ENCODE measurements at places on chromosomes 1 and 21. TPM values are rescaled to one million over a fixed set of nuclear protein-coding genes. Genes with fewer than 3 reads are reported as not detected.

GRCh38 chr21:32147041-32147440, 131.8 kb downstream of the MIS18A start:
- DNase-seq = no peak

GRCh38 chr1:231690059-231690458, 63.5 kb downstream of the DISC1 start:
- DNase-seq = no peak

GRCh38 chr1:78426408-78426807, 64.4 kb upstream of the PTGFR start:
- no peak for DNase-seq

- no peak for DNase-seq
Observed at GRCh38 chr1:26784023-26784871, 3.5 kb upstream of the PIGV start.

The VANGL2 gene
- 1.1 TPM for total RNA-seq

GRCh38 chr1:85240643-85241042, 18.8 kb downstream of the C1orf52 start:
- no peak for DNase-seq

DNA sequence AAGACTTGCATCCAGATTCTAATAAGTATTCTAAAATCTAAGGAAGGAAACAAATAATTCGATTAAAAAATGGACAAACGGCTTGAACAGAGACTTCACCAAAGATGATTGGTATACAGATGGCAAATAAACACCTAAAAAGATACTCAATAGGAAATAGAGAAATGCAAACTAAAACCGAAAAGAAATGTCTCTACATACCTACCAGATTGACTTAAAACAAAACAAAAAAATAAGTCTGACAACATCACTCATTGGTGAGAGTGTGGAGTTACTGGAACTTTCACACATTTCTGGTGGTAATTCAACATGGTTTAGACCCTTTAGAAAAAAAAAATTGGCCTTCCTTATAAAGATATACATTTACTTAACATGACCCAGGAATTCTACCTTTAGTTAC, 869.8 kb downstream of the TTLL7 start:
- DNase-seq = no peak

DNA sequence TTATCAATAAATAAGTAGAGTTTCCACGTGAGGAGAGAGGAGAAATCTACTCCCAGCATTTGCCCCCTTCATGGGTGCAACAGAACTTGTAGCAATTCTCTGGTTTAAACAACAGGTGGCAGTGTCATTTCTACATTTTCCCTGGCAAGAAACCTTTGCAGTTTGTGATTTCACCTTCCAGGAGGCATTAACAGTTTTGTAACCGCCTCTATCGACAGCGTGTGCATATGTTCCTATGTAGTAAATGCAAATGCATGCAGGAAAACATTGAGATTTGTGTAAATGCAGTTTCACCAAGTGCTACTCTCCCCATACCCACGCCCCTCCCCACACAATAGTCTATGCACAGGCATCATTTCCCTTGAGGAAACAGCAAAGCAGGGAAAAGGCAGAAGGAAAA, 494.7 kb downstream of the SMYD3 start:
- peak; percentile 36 for DNase-seq
